Fibroblast of skin of left biceps (primary cell): ENCODE measurements at places on chromosomes 13 and 19.

DNA sequence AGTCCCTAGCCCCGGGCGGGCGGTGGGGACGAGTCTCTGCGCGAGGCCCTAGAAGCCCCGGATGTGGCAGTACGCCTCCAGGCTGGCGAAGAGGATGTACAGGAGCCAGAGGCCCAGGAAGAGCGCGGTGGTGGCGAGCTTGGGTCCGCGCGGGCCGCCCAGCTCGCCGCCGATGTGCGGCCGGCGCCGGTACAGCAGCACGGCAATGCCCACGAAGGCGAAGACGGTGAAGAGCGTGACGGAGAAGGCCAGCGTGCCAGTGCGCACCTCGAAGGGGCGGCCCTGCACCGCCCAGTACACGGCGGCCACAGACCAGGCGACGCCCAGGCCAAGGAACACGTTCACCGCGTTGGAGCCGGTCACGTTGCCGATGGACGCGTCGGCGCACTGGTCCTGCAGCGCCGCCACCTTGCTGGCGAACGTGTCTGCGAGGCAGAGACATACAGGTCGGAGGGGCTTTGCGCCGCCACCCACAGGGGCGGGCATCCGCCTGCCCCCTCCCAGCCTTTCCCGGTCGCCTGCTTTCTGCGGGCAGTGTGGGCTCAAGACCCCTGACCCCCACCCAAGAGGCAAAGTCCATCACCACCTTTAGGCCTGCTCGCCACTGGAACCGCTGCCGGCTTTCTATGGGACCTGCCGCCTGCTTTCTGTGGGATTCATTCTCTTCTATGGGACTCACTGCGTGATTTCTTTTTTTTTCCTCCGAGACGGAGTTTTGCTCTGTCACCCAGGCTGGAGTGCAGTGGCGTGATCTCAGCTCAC, 10.9 kb upstream of the MEIS3 start:
- DNase-seq = no peak

DNA sequence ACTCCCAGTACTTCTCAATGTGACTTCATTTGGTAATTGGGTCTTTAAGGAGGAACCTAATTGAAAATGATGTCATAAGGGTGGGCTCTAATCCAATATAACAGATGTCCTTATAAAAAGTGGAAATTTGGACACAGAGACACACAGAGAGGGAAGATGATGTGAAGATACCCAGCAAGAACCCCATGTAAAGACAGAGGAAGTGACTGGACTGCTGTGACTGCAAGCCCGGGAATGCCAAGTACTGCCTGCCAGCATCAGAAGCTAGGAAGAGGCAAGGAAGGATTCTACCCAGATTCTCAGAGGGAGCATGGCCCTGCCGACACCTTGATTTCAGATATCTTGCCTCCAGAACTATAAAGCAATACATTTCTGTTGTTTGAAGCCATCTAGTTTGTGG, 239.3 kb downstream of the KCTD12 start:
- DNase-seq = no peak

GRCh38 chr13:94112227-94112626, 367.3 kb downstream of the DCT start:
- DNase-seq = peak; percentile 91

DNA sequence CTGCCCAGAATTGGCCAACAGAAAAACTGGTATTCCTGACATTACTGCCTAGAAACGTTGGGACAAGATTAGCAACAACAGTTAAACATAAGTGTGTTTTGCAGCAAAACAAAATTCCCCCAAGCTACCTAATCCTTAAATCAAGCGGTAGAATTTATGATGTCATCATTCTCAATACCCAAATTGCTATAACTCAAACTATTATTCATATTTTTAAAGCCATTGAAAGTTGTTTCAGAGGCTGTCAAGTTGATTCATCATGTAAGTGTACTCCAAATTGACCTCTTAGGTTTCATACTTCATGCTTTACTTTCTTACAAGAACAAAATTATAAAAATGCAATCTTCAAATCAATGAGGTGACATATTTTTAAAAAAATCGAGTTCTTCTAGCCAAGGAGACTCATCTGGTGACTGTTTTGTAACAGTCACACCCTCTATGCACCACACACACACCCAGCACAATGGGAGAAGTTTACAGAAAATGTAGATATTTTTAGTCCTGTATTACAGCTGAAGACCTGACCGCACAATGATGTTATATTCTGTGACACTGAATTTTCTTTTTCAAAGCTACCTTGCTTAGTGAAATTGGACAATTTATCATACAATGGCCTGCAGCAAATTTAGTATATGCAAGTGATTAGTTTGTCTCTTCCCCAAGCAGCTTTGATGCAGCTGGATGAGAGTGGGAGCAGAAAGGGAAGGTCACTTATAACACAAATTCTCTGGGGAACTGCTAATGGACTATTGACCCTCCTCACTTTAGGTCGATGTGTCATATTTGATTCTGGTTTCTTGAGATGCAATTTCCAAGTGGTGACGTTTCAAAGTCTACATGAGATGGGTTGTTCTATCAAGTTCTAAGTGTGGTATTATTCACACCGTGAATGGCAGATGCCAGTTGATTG, 345.3 kb upstream of the OBI1 start:
- DNase-seq = no peak

- no peak for DNase-seq
These were observed 69.1 kb downstream of the FNDC3A start for GRCh38 chr13:49044836-49045235.

DNA sequence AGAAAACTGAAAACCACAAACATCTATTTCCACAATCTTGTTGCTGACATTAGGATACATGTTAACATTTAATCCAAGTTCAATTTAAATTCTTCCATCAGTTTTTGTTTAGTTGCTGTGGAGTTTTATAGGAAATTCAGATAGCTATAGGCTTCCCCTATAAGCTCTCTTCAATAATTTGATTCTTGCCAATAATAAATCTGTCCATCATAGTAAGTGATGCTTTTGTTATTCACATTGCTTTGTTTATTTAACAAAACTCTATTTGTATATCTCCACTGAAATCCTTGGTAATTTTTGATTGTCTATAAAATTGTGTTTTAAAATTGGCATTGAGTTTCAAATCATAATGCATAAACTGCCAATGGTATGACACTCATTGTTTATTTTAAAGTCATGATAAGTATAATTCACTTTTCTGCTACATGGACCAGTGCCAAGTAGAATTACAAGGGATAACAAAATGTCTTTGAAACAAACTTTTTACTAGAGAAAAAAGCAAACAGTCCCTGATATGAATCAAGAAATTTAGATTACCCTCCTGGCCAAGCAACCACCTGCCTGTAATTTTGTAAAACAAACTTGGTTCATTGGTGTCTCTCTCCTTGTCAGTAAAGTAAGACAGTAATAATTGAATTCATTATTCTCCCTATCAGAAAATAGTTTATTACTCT, 577.3 kb upstream of the GPC6 start:
- DNase-seq = no peak

- peak; percentile 73 for DNase-seq
These were observed 36.2 kb upstream of the LRCH1 start for GRCh38 chr13:46516599-46517338.

- DNase-seq = no peak
These were observed 14.5 kb downstream of the STARD13 start for GRCh38 chr13:33270895-33271538.

- no peak for DNase-seq
These were observed 12.9 kb upstream of the TPT1 start for GRCh38 chr13:45353895-45354294.

GRCh38 chr13:21361123-21361522, 98.0 kb downstream of the ZDHHC20 start:
- no peak for DNase-seq

GRCh38 chr19:32233885-32234284, 111.5 kb upstream of the ZNF507 start:
- DNase-seq = no peak

GRCh38 chr13:112849500-112849899, 119.5 kb upstream of the MCF2L start:
- no peak for DNase-seq

DNA sequence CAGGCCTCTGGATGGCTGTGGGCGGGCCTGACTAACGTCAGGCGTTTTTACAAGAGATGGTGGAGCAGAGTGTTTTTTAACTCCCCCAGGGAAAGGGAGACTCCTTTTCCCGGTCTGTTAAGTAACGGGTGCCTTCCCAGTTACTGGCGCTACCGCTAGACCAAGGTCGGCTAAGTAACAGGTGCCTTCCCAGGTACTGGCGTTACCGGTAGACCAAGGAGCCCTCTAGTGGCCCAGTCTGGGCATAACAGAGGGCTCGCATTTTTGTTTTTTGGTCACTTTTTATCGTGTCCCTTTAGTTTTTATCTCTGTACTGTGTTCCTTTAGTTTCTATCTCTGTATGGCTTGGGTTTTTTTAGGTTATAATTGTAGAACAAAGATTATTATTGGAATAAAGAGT, 10.0 kb downstream of the ZNF383 start:
- DNase-seq = no peak

- DNase-seq = no peak
These were observed 23.5 kb downstream of the ZNF43 start for GRCh38 chr19:21812448-21812847.

DNA sequence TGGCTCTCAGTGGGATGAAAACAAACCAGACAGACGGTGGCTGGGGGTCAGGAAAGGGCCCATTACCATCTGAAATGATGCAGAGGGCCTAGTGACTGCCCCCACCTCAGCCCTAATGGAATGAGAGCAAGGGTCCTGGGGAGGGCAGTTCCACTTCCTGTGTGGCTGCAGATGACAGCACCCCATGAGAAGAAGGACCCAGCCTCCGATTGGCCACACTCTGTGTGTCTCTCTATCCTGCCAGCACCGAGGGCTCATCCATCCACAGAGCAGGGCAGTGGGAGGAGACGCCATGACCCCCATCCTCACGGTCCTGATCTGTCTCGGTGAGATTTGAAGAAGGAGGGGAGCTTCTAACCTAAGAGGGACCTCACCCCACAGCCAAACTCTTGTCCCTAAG, 498 bp downstream of the LILRB1 start:
- DNase-seq = no peak

DNA sequence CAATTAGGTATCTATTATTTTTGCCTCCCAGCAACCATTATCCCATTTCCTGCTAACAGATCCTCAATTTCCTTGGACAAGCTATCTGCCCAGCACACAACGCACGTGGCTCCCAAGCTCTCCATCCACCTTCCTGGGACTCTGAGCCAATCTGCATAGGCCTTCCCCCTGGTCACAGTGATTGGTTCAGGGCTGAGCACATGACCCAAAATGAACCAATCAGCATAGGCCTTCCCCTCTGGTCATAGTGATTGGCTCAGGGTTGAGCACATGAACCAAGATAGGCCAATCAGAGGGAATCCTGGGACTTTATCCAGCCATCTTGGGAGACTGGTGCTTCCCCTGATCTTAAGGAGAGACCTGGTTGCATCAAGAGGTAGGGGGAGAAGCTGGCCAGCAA, 5.8 kb downstream of the CPAMD8 start:
- DNase-seq = no peak

DNA sequence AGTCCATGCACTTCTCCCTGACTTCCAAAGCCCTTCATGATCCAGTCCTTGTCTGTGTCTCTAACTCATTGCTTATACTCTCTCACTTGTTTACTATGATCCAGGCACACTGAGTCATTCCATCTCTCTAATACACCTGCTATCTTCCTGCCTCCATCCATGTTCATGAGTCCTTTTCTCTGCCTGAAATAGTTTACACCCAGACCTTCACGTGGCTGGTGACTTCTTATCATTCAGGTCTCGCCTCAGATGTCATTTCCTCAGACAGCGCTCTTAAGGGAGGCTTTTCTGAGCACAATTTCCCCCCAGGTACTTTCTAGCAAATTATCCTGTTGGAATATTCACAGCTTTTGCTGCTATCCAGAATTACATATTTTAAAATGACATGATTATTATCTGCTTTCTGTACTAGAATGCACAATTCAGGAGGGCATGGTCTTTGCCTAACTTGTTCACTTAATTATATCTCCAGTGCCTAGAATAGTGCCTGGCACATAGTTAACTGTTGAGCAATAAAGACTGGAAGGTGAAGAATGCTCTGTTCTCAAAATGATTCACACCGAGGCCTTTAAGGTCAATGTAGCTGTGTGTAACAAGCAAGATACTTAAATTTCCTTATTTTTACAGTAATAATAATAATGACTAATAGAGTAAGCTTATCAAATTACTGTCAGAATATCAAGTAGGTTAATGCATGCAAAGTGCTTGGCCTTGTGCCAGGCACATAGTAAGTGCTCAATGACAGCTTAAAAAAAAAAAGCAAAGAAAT, 183.7 kb upstream of the SPRY2 start:
- no peak for DNase-seq

GRCh38 chr19:46958532-46958931, 61.1 kb upstream of the NPAS1 start:
- DNase-seq = no peak

DNA sequence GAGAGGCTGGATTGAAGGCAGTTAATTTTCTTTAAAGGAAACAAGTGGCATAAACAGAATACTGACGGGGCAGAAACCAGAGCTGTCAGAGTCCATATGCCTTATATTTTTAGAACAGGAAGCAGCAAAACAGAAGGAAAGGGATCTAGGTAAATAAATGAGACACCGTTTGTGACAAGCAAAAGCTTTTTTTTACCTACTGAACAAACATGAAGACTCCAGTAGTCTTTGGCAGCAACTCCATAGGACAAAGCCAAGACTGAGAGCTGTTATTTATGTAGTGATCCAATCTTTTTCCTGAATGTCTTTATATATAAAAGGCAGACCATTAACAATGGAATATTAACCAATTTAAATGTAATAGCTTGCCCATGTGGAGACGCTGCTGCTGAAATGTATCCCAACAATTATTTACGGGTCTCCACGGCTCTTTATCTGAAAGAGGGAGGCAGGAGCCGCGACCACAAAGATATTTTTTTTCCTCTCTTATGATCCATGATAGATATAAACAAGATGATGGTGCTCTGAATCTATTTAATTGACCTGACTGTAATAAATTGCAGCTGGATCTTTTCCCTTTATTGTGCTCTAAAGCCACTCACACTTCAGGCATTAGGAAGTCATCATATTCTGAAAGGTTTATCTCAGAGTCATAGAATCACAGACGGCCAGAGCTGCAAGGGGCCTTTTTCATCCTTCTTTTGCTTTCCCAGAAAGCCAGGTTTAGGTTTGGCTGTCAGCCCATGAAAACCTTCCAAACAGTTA, 687.8 kb downstream of the EFNB2 start:
- no peak for DNase-seq

- no peak for DNase-seq
These were observed 13.3 kb downstream of the TNFRSF19 start for GRCh38 chr13:23583491-23583890.

DNA sequence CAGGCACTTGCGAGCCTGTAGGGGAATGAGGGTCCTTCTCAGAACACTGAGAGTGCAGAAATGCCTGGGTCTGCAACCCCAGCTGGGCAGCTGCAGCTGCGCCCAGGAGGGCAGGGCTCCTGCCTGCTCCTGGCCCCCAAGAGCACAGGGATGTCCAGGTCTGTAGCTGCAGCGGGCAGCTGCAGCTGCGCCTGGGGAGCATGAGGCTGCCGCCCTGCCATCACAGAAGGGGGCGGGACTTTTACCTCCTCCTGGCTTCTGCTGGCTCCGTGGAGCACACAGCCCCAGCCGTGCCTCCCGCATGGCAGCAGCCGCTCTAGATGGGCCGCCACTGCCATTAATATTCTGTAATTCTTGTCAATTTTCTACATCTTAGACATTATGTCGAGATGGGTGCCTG, 17.8 kb downstream of the CPB2 start:
- DNase-seq = no peak

GRCh38 chr13:73733706-73734105, 400.5 kb downstream of the KLF12 start:
- DNase-seq = no peak
